Adrenal gland (tissue), 19 donors: ENCODE measurements at places on chromosomes 11 and 22.

DNA sequence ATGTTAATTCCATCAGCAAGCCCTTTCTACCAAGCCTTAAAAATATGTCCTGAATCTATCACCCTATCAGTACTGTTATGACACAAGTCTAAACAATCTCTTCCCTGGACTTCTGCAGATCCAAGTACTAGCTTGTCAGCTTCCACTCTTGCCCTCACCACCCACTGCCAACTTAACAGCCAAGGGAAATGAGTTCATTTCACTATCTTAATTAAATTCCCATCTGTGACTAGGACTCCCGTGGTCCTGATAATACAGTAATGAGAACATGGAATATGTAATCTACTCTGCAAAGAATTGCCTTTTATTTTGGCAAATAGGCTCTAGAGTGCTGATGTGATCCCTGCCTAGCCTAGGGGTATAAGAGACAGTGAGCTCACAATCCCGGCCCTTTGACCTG is 10.1 kb downstream of the UBQLN3 start:
- no peak for DNase-seq

GRCh38 chr11:3001496-3001895 is 9.4 kb upstream of the NAP1L4 start:
- DNase-seq = no peak

GRCh38 chr11:117421476-117421875 is 93.8 kb downstream of the CEP164 start:
- no peak for DNase-seq

- peak; percentile 76 for DNase-seq
Measured at GRCh38 chr11:2807025-2807681, 78.4 kb downstream of the CDKN1C start.

- no peak for DNase-seq
Measured at GRCh38 chr11:84549217-84549616, 1077.9 kb downstream of the DLG2 start.

DNA sequence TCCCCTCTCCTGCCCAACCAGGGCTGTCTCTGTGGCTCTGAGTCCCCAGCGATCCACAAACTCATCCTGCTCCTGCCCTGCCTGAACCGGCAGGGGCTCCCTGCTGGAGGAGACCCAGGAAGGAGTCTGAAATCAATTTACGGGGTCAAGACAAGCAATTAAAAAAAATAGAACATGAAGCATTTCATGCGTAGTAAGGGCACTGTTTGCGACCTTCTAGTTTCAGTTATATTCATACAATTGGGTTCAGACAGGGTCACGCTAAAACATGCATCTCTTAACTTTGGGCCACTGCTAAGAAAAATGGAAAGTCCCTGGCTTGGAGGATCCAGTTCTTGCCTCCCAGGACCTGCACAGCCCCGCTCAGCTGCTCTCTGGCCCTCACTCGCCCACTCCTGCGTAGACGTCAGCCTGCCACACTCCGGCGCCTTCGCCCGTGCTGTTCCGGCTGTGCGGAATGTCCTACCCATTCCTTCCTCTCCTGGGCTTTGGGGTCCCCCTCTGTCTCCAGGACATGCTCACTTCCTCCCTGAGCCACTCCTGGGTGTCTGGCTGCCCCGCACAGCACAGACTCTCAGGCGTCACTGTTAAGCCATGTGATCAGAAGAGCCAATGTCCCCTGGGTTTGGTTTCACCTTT is 12.8 kb downstream of the NFAM1 start:
- DNase-seq = no peak

DNA sequence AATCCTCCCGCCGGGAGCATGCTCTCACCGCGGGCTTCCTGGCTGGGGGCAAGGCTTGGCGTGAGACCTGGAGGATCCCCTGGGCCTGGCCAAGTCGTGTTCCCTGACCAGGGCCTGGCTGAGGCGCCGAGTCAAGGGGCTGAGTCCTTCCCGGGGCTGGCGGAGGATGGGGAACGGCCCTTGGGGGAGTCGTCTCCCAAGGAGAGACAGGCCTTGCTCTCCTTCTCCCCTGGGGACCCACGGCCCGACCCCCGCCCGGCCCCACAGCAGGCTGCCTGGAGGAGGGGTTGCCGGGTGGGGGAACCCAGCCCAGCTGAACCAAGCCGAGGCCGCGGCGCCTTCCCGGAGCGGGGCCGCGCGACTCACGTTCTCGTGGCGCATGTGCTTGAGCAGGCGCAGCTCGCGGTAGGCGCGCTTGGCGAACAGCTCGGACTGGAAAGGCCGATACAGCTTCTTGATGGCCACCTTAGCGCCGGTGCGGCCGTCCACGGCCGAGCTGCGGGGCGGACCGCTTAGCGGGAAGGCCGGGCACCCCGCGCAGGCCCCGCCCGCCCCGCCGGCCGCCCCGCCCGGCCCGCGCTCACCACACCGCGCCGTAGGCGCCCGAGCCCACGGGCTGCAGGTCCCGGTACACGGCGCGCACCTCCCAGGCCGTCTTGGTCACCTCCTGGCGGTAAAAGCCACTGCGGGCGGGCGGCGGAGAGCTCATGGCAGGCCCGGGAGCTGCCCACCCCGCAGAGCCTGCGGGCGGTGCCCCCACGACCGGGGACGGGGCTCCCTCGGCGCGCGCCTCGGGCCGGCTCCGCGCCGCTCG is 475 bp downstream of the MAPK12 start:
- DNase-seq = no peak

- DNase-seq = peak; percentile 44
Measured at GRCh38 chr11:553083-553987, 7.2 kb downstream of the LMNTD2 start.

GRCh38 chr11:96342014-96342960 is 708 bp downstream of the MAML2 start:
- no peak for DNase-seq

DNA sequence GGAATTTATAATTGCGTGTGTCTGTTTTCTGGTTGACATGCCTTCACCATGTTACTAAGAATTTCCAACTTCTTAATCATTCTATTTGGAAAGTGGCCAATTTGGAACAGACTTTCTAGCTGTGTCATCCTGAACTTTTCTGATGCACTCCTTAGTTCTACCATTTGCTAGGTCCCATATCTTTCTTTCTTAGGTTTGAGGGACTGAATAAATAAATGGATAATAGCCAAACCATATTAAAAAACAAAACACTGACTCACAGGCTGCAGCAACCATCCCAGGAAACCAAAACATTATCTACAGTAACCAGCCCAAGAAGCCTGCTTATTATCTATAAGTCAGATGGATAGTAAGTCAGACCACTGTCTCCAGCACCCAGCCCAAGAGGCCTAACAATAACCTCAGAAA is 57.5 kb upstream of the PLET1 start:
- no peak for DNase-seq

DNA sequence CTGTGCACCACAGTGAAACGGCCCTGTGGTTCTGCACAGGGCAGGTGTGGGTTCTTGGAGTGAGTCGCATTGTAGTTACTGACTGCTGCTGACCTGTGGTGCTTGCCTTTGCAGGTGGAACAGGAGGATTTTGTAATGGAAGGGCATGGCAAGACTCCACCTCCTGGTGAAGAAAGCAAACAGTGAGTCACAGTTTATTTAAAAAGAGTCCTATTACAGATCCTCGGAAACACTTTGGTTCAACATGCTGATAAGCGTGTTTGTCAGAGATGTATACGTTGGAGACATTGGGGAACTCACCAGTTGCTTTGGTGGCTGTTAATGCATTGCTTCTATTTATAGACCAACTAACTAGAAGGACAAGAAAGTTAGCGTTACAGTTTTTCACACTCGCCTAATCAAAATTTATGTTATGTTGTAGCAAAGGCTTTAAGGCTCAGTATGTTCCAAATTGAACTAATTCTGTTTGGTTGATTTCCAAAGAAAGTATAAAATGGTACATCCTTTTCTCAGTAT is 21.7 kb upstream of the TNRC6B start:
- peak; percentile 58 for DNase-seq

DNA sequence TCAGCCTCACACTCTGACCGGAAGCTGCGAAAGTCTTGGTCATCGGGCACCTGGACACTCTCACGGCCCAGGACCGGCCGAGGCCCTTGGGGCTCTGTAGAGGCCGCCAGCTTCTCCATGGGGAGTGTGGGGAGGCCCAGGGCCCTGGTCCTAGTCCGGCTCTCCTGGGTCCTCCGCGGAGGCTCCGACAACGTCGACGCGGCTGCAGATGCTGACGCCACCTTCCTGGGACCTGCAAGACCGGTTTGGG is 12.9 kb downstream of the STARD10 start:
- no peak for DNase-seq

DNA sequence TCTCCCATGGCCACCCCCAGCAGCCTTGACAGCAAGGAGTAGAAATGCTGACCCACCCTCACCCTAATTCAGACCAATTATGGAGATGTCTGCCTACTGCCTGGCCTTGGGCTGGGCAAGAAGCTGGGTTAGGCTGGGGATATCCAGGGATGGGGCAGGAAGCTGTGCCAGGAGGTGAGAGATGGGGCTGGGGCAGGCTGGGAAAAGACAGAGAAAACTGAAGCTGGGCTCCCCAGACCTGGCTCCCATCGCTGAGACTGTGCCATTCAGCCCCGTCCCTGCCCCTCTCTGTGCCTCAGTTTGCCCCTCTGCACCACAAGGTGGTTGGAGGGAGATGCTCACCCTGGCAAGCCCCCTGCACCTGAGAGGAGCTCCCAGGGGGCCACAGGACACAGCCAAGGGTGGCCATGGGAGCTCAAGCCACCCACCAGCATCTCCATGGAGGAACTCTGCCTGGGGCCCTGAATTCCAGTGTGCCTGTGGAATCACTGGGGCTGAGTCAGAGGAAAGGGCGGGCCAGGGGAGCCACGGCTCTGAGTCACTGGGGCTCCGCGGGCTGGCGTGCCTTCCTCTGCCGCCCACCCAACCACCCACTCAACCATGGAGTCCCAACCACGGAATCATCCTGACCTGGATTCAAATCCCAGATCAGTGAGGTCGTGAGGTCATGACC is 6.0 kb upstream of the CARD10 start:
- no peak for DNase-seq

GRCh38 chr22:21013657-21014201 is 1.2 kb upstream of the P2RX6 start:
- no peak for DNase-seq

GRCh38 chr22:38465673-38466490 is 2.0 kb upstream of the KDELR3 start:
- DNase-seq = no peak

DNA sequence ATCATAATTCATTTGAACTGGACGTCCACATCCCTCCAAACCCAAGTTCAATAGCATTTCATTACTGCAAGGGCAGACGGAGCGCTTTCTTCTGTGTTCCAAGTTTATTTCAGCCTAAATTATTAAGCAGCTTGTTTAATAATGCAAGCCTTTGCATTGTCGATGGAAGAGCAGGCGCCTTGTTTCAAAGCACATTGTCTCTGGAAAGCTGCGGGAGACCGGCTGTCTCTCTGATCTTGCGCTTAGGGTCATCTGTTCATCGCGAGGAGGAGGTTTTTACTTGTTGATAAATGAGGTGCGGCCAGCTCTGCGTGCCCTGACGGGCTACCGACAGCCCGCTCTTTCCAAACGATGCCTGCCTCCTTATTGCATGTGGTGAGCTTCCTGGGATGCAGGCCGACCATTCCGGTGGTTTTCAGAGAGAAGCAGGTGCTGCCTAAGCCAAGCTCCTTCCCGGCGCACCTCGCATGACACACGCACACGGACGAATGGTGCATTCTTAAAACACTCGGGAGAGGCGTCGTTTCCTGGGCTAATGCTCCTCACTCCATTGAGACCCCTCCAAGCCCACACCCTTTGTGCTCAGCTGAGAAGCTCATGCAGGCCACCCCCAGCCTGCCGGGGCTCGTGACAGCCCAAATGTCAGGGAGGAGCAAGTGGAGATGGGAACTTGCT is 456.9 kb downstream of the BRD1 start:
- no peak for DNase-seq

DNA sequence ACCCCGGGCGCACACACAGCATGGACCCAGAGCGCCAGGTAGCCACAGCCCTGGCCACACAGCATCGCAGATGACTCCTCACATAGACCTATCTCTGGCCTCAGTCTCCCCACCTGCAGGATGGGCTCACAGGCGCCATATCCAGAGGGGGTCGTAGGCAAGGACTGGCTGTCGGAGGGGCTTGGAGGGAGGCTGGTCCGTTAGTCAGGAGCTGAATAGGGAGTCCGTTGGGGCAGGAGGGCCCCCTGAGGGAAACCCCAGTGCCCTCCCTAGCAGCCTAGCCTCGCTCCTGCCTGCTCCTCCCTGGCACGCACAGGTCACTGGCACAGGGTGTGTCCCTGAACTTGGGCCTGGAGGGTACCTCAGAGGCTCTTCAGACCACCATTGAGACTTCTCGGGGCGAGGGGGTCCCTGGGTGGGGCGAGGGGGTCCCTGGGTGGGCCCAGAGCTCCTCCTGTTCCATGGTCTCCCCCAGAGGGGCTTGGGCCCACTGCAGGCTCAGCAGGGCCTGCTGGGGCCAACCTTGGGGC is 2.0 kb downstream of the PLXNB2 start:
- DNase-seq = no peak

DNA sequence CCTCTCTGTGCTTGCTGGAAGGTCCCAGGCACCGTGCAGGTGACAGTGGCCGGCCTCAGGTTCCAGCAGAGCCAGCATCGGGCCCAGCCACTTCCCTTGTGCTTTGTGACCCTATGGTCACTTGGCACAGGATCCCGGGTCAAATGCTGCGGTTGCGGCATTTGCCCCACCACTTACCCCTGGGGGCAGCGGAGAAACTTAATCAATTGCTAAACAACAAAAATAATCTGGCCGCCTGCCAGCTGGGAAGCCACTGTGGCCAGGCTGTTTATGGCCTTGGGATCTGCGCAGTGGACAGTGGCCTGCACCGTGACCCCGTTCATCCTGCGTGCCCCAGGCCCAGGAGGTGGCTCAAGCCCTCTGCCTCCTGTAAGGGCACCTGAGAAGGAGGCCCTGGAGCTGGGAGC is 65.0 kb downstream of the LRP5 start:
- DNase-seq = peak; percentile 76

DNA sequence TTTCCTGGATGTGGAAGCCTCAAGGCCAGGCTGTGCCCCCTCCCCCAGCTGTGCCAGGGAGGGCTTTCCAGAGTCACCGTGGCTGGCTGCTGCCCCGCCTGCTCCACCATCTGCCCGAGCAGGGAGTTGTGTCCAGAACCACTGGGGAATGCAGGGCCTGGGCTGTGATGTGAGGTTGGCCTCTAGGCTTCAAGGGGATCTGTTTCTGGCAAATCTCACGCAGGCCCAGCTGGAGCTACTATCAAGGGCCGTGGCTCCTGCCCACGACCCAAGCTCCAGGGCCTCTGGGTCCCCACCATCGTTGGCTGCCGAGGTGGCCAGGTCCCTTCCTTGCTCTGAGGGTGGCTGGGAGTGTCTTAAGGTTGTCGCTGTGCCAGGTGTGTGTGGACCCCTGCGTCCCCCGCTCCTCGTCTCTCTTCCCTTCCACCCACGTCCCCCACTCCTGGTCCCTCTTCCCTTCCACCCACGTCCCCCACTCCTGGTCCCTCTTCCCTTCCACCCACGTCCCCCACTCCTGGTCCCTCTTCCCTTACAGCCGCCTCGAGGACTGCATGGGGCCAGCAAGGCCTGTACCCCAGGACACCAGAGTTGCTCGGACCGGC is 6.1 kb downstream of the BRSK2 start:
- DNase-seq = no peak
